Prostate gland (tissue), 2 donors: ENCODE measurements at places on chromosomes 7 and 10.
A peak's percentile ranks its signal among the peaks of the same experiment; 100 is the strongest.

DNA sequence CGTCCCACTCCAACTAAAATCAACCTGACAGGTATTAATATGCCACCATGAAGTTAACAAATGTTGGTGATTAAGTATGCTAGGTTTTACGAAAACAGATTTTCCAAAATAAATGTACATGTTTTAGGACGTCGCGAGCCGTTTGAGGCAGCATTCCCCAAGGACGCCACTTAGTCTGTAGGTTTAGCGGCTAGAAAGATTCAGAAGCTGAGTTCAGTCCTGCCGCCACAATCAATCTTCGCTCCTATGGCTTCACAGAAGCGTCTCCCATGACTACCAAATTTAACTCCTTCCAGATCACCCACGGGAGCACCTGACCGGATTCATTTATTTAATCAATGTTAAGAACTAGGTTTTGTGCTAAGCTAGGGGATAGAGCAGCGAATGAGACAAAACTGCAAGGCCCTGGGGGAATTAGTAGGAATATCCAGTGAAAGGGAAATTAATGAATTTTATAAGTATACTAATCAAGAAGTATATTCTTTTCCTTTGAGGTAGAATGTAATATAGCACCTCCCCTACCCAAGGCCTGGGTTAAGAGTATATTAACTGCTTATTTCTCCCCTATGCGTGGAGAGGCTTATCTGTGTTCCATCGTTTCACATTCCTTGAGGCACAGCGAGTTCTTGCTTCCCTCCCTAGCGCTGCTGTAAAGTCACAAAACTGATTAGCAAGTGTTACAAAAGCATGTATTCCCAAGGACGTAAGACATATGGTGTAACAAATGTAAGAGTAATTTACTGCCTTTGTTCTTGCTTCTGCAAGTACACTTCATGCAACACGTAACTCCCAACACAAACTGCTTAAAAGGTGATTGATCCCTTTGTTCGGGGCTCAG, 994 bp upstream of the CYP51A1 start:
- no peaks in the 10 kb centered on the region for H3K36me3 ChIP-seq
- H3K27me3 ChIP-seq, result no peaks in the 10 kb centered on the region
- peaks cover 6% of the 10 kb centered on the region for H3K4me1 ChIP-seq
- peak overlapping the region; percentile 97 for H3K27ac ChIP-seq
- peak overlapping the region; percentile 83 for H3K4me3 ChIP-seq

- peak overlapping the region; percentile 86 for H3K27ac ChIP-seq
- peaks cover 18% of the 10 kb centered on the region for H3K36me3 ChIP-seq
- H3K4me1 ChIP-seq, result no peaks in the 10 kb centered on the region
Observed at GRCh38 chr10:119166564-119166963, 1.1 kb upstream of the SFXN4 start.

DNA sequence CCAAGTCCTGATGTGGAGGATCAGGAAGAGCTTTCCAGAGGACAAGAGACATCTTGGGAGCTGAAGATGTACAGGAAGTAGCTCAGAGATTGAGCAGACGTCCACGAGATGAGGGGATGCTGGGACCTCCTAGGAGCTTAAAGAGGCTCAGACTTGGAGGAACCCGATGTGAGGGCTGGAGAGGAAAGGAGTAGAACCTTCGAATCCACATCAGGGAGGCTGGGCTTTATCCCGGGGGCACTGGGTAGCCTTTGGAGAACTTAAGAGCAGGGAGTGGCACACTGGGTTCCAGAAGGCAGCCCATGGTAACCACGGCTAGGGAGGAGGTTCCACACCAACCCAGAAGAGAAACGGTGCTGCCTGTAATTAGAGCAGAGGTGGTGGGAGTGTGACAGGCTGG, 10.8 kb downstream of the PRKCQ start:
- H3K4me1 ChIP-seq, result no peaks in the 10 kb centered on the region
- no peaks in the 10 kb centered on the region for H3K36me3 ChIP-seq
- H3K27me3 ChIP-seq, result peaks cover 3% of the 10 kb centered on the region
- H3K4me3 ChIP-seq, result no peak overlapping the region
- DNase-seq, result no peak
- no peak overlapping the region for H3K27ac ChIP-seq

DNA sequence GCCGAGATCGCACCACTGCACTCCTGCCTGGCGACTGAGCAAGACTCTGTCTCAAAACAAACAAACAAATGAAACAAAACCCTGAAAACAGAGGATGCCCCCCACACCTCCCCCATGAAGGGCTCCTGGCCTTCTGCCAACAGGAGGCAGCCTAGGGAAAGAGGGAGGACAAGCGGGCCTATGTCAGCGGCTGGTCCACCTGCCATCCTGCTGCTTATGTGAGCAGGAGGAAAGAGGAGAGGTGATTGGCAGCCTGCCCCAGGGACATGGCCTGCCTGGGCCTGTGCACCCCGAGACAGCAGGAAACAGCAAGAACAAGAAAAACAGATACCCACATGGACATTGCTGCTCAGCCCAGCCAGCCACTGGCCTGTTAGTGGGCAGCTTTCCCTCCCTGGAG, 9.1 kb upstream of the ZNF316 start:
- peaks cover 2% of the 10 kb centered on the region for H3K36me3 ChIP-seq
- H3K27me3 ChIP-seq, result no peaks in the 10 kb centered on the region
- no peaks in the 10 kb centered on the region for H3K4me1 ChIP-seq
- H3K27ac ChIP-seq, result peak overlapping the region; percentile 54
- H3K4me3 ChIP-seq, result no peak overlapping the region

- no peak overlapping the region for H3K4me3 ChIP-seq
- no peak overlapping the region for H3K27ac ChIP-seq
- no peaks in the 10 kb centered on the region for H3K36me3 ChIP-seq
- H3K4me1 ChIP-seq, result no peaks in the 10 kb centered on the region
- no peak for DNase-seq
Observed at GRCh38 chr7:68706291-68706690, 892.0 kb upstream of the AUTS2 start.

DNA sequence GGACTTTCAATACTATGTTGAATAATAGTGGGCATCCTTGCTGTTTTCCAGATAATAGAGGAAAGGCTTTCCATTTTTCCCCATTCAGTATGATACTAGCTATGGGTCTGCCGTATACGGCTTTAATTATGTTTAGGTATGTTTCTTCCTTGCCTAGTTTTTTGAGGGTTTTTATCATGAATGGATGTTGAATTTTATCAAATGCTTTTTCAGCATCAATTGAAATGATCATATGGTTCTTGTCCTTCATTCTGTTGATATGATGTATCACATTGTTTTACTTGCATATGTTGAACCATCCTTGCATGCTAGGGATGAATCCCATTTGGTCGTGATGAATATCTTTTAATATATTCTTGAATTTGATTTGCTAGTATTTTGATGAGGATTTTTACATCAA, 9.2 kb upstream of the RP9 start:
- no peaks in the 10 kb centered on the region for H3K36me3 ChIP-seq
- H3K4me1 ChIP-seq, result no peaks in the 10 kb centered on the region
- H3K27ac ChIP-seq, result no peak overlapping the region
- no peak overlapping the region for H3K4me3 ChIP-seq
- no peak for DNase-seq
- H3K27me3 ChIP-seq, result no peaks in the 10 kb centered on the region

DNA sequence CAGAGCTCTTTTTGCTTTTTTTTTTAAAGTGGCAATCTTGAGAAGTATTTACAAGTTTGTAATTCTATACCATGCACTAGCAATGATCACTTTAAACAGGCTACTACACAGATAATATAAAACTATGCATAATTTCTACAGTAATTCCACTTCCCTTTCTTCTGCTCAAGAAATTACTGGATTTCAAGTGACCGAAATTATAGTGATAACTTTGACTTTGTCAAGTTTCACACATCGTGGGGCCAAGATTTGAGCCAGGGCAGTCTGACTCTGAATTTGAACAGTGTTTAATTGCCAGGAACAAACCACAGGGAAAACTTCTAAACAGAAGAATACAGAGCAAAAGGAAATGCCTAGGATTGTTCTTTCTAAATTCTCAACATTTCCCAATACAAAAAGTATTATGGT, 288.3 kb upstream of the MKLN1 start:
- H3K27me3 ChIP-seq, result no peaks in the 10 kb centered on the region
- DNase-seq, result no peak
- H3K36me3 ChIP-seq, result no peaks in the 10 kb centered on the region
- H3K27ac ChIP-seq, result peak overlapping the region; percentile 9
- H3K4me3 ChIP-seq, result no peak overlapping the region

DNA sequence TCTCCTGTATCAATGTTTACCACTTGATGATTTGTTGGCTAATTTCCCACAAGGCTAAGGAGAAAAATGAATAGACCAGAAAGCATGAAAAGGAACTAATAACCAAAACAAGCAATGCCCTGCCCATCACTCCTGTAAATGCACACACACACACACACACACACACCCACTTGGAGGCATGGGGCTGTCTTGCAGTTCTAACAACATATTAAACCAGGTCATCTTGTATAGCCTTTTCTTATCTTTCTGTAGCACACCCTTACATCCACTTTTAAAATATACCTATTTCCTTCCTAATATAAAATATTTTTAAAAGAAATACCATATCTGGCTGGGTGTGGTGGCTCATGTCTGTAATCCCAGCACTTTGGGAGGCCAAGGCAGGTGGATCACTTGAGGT, 105.3 kb downstream of the CTTNBP2 start:
- H3K36me3 ChIP-seq, result no peaks in the 10 kb centered on the region
- no peaks in the 10 kb centered on the region for H3K27me3 ChIP-seq
- H3K4me3 ChIP-seq, result no peak overlapping the region
- H3K4me1 ChIP-seq, result no peaks in the 10 kb centered on the region
- no peak overlapping the region for H3K27ac ChIP-seq
- DNase-seq, result no peak

DNA sequence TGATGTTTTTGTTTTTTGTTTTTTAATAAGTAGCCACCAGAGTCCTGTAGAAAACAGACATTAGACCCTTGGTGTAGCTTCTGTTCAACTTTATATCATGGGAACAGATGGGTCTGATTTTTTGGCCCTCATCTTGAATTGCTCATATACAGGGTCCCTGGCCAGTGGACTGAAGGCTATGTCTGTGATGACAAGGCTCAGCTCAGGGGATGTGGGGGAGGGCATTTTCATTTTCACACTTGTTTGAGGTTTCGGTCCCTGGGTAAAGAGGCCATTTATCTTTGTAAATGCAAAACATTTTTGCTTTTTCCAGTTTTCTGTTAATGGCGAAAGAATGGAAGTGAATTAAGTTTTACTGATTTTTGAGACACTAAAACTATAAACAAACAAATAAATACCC, 257.6 kb upstream of the PHYHIPL start:
- H3K27ac ChIP-seq, result no peak overlapping the region
- H3K36me3 ChIP-seq, result no peaks in the 10 kb centered on the region
- H3K27me3 ChIP-seq, result no peaks in the 10 kb centered on the region
- no peaks in the 10 kb centered on the region for H3K4me1 ChIP-seq
- H3K4me3 ChIP-seq, result no peak overlapping the region

- no peaks in the 10 kb centered on the region for H3K27me3 ChIP-seq
- no peak for DNase-seq
- no peaks in the 10 kb centered on the region for H3K36me3 ChIP-seq
- no peaks in the 10 kb centered on the region for H3K4me1 ChIP-seq
- H3K4me3 ChIP-seq, result no peak overlapping the region
Observed at GRCh38 chr7:44155191-44156185, 14.4 kb upstream of the MYL7 start.

DNA sequence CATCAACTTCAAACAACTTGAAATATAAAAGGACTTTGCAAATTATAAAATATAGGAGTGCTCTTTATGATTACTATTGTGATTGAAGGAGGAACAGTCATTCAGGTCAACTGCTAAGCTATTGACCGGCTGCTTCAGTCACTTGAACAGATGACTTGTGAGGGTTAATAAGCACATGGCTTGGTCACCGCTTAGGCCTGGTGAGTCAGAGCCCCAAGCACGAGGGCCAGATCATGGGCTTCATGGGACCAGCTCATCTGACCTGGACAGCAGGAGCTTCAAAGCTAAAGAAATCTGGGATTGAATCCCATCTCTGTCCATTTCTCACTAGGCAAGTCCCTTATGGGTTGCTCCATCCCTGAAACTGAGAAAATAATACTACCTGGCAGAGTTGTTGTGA, 60.4 kb upstream of the ADO start:
- no peaks in the 10 kb centered on the region for H3K36me3 ChIP-seq
- no peaks in the 10 kb centered on the region for H3K27me3 ChIP-seq
- DNase-seq, result no peak
- H3K4me3 ChIP-seq, result no peak overlapping the region

DNA sequence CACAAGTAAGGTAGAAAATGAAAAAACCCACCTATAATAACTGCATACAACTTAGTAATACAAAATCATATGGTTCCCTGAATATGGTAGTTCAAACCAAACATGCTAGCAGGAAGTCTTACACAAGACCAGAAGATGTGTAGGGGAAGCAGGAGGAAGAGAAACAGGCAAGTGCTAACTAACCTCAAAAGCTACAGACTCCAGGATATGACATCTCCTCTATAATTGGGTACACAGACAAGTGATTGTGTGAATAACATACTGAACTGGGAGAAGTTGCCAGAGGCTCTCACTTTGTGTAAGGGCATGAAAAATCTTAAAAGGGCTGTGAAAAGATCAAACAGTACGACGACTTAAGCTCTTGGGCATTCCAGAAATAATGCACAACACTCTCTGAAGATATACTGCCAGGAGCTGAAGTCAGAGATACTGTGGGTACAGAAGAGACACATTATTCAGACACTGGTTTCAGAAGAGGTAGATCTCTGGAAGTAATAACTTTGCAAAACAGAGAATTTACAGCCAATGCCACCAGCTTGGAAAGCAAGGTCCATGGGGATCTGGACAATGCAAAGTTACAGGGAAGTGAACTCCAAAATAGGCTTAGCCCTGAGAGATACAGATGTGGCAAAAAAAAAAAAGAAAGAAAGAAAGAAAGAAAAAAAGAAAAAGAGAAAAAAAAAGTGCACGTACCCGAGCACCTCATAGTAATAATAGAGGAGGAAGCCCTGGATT, 767.2 kb downstream of the TNS3 start:
- no peaks in the 10 kb centered on the region for H3K36me3 ChIP-seq
- H3K27ac ChIP-seq, result no peak overlapping the region
- no peak overlapping the region for H3K4me3 ChIP-seq
- DNase-seq, result no peak

- no peaks in the 10 kb centered on the region for H3K27me3 ChIP-seq
- H3K4me1 ChIP-seq, result no peaks in the 10 kb centered on the region
- DNase-seq, result no peak
- no peak overlapping the region for H3K27ac ChIP-seq
- no peak overlapping the region for H3K4me3 ChIP-seq
Observed at GRCh38 chr7:36760856-36761762, 36.8 kb upstream of the AOAH start.

- H3K4me1 ChIP-seq, result no peaks in the 10 kb centered on the region
- H3K27ac ChIP-seq, result no peak overlapping the region
- no peaks in the 10 kb centered on the region for H3K27me3 ChIP-seq
- DNase-seq, result no peak
- H3K36me3 ChIP-seq, result no peaks in the 10 kb centered on the region
Observed at GRCh38 chr10:67807855-67808456, 30.0 kb downstream of the DNAJC12 start.

GRCh38 chr10:43292755-43293676, 26.2 kb upstream of the RASGEF1A start:
- no peaks in the 10 kb centered on the region for H3K36me3 ChIP-seq
- peak; percentile 36 for DNase-seq
- H3K27ac ChIP-seq, result no peak overlapping the region
- no peaks in the 10 kb centered on the region for H3K27me3 ChIP-seq
- no peaks in the 10 kb centered on the region for H3K4me1 ChIP-seq
- no peak overlapping the region for H3K4me3 ChIP-seq

- no peak overlapping the region for H3K27ac ChIP-seq
- DNase-seq, result no peak
- no peaks in the 10 kb centered on the region for H3K4me1 ChIP-seq
- no peak overlapping the region for H3K4me3 ChIP-seq
Observed at GRCh38 chr10:19966751-19967150, 150.5 kb downstream of the PLXDC2 start.
